Activated naive CD4-positive, alpha-beta T cell treated with anti-CD3 and anti-CD28 coated beads, Interleukin-2, amount 50 U/mL, for 16 hours (primary cell): ENCODE measurements at places on chromosomes 4 and X.

- no peak for DNase-seq
Observed at GRCh38 chr4:109125084-109125483, 177.4 kb downstream of the COL25A1 start.

DNA sequence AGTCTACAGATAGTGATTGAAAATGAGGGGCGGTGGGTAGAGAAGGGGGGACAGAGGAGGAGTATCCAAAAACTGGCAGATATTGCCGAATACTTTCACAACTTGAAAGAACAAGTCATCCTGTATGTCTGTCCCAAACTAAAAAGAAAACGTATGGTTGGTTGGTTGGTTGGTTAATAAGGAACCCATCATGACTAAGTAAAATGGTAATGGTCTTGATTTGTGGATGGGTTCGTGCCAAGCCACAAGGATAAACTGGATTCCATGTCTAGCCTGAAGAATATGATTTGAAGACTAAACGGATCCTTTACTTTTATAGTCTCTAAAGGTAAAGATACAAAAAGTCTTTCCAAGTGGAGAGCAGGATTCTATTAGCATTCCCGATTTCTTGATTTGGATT lies 208.4 kb downstream of the DCLK2 start:
- no peak for DNase-seq

DNA sequence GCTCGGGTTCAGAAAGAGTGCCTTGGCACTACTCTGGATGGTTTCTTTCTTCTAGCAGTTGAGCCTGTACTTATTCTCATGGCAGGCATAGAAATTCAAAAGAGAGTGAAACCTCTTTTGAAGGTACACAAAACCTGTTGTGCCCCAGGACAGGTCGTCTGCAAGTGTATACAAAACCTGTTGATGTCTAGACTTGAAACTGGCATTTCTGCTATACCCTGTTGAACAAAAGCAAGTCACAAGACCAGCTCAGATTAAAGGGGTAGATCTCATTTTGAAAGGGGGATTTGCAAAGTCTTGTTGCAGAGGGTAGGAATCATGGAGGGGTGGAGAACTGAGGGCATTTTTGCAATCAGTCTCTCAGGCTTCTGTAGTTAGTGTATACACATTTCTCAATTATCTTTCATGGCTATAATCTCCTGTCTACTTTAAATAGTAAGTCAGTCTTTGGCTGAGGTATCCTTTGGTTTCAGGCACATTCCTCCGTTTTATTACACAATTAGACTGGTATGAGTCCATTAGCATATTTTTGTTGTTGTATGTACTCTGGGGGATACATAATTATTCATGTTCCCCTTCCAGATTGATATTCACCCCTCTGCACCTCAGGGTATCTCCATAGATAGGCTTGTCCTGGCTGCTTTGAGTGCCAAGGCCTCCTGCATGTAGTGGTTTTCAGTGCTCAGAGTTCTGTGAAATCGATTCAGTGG lies 251.4 kb downstream of the DTHD1 start:
- no peak for DNase-seq

- DNase-seq: no peak
Observed at GRCh38 chr4:70614184-70614555, 14.4 kb upstream of the ENAM start.

- DNase-seq: no peak
Observed at GRCh38 chr4:70704931-70705182, 16.5 kb downstream of the UTP3 start.

DNA sequence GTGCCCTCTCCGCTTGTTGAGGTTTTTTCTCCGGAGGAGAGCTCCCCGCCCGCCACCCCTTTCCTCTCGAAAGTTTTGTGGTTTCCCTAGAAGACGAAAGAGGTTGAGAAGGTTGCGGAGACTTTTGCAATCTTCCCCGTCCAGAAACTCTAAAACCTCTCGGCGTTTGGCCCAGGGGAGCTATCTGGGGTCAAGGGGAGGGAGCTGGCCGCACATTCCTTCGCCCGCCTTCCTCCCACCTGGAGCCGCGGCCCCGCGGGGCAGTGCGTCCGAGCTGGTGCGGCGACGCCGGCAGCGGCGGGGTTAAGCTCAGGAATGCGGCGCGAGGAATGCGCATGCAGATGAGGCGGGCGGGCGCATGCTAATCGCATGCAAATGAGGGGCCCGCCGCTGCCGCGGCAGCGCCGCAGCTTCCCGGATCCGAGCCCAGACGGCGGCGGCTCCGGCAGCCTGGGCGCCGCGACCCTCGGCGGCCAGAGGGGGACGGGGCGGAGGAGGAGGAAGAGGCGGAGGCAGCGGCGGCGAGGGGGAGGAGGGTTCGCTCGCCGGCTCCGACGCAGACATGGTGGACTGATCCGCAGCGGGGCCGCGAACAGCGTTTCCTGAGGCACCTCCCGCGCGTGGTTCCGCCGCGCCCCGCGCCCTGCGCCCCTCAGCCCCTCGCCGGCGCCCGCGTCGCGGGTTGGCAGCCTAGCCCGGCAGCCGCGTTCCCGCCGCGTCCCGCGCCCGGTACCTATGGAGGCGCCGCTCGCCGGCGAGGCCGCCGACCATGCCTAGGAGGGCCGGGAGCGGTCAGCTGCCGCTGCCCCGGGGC lies at the start of gene WWC2:
WWC2 (plus strand) TSS at position 535 of the 814 bp plus-strand sequence; CDS start at position 770, 235 bp downstream.
- peak; percentile 71 for DNase-seq

DNA sequence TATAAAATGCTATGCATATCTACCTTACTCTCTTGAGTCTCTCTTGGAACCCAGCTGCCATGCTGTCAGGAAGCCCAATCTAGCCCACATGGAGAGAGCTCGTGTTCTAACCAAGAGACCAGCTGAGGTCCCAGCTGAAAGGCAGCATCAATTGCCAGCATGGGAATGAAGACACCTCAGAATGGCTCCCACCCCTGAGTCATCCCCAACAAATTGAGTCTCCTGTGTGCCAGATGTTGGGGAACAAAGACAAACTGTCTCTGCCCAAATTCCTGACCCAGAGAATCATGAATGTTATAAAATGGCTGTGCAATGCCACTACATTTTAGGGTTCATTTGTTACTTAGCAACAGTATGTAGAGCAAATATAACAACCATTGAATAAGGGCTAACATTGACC lies 105.2 kb upstream of the STX18 start:
- no peak for DNase-seq

DNA sequence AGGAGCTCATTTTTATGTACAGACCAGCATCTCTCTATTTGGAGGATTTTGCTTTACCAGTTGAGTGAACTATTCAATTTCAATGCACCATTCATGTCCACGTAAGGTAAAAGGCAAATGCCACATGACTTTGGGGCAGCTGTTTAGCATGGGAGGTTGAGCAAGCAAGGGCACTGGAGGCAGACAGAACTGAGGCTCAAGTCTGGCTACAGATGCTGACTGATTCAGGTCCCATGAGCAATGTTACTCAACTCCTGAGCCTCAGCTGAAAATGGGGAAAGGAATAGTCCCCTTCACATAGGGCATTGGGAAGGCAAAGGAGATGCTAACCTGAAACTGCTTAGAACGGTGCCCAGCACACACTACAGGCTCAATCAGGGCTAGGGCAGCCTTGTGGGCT lies 93.0 kb upstream of the MTM1 start:
- no peak for DNase-seq

- DNase-seq: no peak
Observed at GRCh38 chr4:188484256-188484655, 345.0 kb downstream of the TRIML1 start.

- DNase-seq: no peak
Observed at GRCh38 chr4:86013621-86014020, 346.2 kb downstream of the MAPK10 start.

- peak; percentile 87 for DNase-seq
Observed at GRCh38 chr4:1579901-1580691, 104.0 kb downstream of the FAM53A start.

- DNase-seq: no peak
Observed at GRCh38 chr4:72446353-72447055, 122.5 kb downstream of the ADAMTS3 start.

- DNase-seq: no peak
Observed at GRCh38 chrX:69374569-69374968, 129.6 kb upstream of the NALF2 start.

- DNase-seq: no peak
Observed at GRCh38 chr4:111678479-111678878, 466.8 kb upstream of the FAM241A start.

DNA sequence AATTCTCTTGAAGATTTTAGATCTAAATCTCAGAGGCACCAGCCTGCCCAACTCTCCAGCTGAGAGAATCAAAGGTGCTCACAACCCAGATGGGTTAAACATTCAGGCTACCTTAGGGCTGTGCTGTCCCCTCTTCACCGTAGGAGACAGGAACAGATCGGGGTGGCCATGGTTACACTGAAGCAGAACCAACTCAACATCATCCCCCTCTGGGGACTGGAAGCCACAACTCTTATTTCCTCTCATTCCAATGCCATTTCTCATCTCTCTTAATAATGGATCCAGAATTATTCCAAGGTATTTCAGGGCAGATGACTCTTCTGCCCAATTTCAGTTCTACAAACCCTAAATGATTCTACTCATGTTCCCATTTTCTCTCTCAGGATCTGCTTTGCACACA lies 109.7 kb downstream of the NKX6-1 start:
- DNase-seq: no peak

DNA sequence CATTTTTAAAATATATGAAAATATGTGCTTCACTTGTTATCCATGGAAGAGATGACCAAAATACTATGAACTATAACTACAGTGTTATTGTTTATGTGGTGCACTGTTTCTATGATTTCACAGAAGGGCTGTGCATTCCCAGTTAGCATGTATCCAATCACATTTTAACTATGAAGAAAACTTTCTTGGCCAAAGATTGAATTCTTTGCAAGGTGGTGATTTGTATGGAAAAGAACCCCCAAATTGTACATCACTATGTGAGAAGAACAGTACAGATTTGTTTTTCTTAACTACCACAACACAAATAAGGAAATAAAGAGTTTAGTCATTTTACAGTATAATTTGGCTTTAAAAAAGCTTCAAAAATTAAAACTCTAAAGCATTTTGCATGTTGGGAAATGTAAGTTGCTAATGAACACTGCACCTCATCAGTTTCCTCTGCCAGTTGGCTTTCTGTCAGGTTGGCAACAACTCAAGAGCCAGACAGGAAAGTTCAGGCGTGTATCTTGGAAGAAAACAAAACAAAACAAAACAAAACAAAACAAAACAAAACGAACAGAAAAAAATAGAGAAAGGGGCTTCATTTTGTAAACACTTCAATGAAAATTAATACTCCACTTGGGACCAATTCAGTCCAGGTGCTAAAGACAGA lies 237.0 kb downstream of the SCFD2 start:
- DNase-seq: no peak

GRCh38 chr4:82136161-82136801 lies 237.5 kb downstream of the HNRNPD start:
- DNase-seq: no peak

GRCh38 chrX:123881330-123881729 lies 21.5 kb downstream of the XIAP start:
- no peak for DNase-seq

DNA sequence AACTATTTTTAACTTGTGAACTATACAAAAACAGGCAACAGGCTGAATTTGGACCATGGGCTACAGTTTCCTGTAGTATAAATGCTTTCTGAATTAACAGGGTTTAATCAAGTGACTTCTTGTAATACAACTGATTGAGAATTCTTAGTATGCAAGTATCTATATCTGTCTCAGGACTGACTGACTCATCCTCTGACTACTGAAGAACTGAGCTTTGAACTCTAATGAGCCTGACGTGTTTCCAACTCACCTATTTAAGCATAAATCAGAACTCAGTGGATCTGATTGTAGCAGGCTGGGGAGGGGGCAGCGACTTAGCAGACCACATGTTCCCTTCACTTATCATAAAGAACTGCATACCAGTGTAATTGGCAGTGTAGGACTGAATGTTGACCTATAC lies 7.8 kb downstream of the SPATA4 start:
- no peak for DNase-seq

GRCh38 chrX:154419688-154420401 lies 8.5 kb downstream of the TAFAZZIN start:
- DNase-seq: no peak

DNA sequence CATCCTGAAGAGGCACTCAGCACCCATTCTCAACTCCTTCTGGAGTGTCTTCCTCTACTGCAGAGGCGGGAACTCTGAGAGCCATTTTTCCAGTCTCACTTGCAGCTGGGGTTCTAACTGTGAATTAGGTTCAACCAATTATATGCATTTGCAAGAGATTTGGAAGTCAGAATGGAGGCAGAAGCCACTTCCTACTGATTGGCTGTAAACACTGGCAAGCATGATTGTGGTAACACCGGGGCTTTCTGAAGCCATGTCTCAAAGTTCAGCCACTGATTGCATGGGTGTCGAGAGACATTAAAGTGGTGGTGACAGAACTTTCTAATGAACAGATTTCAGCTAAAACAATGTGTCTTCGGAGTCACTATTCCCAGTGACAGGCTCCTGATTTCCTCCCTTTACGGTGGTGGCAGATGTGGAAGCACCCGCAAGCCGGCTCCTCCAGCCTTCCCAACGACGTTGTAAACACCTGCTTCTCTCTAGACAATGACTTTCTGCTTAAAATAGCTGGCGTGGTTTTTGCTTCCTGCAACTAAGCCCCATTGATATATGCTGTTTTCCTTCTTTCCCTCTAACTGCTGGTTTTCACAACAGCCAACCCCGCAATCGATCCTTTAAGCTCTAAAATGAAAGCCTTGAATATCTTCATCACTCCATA lies 92.0 kb downstream of the IRF2 start:
- DNase-seq: no peak

DNA sequence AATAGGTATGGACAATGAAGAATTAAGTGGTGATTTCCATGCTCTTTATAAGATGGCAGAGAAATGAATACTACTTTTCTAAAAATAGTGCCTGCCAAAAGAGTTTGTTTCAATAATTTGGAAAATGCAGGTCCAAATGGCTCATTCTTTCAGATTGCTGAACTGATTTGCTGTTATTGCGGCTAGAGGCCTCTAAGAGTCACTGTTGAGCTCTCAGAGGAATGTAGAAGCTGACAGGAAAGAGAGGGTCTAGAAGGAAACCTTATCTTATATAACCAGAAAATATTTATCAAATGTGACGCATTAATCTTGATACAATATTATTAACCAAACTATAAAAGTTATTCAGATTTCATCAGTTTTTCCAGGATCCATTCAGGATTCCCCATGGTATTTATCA lies 65.7 kb upstream of the PAGE1 start:
- no peak for DNase-seq

- no peak for DNase-seq
Observed at GRCh38 chr4:26468283-26468949, 21.9 kb downstream of the CCKAR start.

DNA sequence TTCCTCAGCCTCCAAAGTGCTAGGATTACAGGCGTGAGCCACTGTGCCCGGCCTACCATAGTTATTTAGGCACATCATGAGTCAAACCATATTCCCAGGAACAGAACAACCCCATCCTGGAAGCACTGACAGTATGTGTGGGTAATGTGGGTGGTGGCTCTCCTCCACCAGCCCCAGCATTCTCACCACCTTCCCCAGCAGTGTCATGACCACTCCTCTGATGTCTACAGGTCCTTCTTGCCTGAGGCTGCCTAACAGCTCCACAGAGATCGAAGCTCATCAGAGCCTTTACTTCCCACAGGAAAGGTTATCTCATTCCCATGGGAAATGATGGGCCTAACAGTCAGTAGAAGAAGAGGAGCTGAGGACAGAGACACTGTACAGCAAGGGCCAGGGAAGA lies 129.5 kb upstream of the GPC4 start:
- DNase-seq: no peak
